Activated T-helper 9 cell treated with anti-CD3 and anti-CD28 coated beads, Interleukin-2, amount 50 U/mL, for 16 hours (primary cell): ENCODE measurements at places on chromosomes 16 and 17.

DNA sequence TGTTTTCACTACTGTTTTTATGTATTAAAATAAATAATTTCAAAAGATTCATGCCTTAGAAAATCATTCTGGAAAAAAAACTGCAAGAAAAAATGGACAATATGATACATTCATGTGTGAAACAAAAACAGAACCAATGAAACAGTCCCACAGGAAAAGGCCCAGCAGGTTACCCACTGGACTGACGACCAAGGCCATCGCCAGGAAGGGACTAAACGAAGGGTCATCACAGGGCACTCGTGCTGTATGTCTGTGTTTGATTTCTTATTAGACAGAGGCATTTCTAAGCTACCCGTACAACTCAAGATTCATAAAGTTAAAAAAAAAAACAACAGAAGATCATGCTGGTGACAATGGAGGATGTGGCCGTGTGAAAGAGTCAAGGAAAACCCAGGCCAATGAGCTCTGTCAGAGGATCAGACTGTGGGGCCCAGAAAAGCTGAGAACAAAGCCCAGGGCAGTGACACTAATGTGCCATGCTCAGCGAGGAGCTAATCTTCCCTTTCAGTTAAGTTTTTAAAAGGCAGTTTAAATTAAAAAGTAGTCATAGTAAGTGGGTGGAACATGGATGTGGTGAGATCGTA is 31.8 kb downstream of the NSMCE1 start:
- no peak for DNase-seq

- DNase-seq: no peak
These were observed 4.6 kb downstream of the CMTM3 start for GRCh38 chr16:66609139-66609510.

GRCh38 chr17:49146620-49147306 is 14.2 kb downstream of the B4GALNT2 start:
- no peak for DNase-seq

- DNase-seq: no peak
These were observed 40.9 kb downstream of the COX4I1 start for GRCh38 chr16:85840395-85840794.

DNA sequence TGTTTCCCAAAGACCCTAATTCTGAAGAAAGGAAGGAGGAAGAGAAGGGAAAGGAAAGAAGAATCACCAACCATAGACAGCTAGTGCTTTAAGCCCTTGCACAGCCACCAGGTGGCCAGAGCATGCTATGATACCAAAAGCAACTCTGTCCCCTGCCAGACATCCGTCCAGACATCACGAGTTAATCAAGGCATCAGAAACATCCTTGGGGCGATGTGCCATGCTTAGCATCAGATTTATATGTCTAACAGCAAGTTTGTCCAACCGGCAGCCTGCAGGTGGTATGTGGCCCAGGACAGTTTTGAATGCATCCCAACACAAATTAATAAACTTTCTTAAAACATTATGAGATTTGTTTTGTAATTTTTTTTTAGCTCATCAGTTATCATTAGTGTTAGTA is 2.9 kb upstream of the CRYBA1 start:
- no peak for DNase-seq

- DNase-seq: no peak
These were observed 56.0 kb downstream of the TNFRSF13B start for GRCh38 chr17:16915752-16916556.

DNA sequence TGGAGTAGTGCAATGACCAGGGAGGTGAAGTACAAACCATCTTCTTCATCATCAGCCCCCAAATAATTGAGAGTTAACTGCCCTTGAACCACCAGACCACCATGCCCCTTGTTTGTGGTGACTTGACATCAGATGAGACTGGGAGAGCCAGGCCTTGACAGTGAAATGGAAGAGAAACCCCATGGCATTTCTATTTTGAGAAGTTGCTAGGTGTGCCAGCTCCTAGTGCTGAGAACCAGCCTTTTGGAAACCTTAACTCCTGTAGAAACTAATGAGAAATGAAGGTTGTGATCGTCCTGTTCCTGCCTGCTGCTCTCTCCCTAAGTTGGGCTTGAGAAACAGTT is 2.8 kb downstream of the TMEM94 start:
- no peak for DNase-seq

- DNase-seq: no peak
These were observed 17.0 kb downstream of the BCL7C start for GRCh38 chr16:30876867-30877266.

- DNase-seq: no peak
These were observed 42.9 kb upstream of the IL21R start for GRCh38 chr16:27359051-27359450.

DNA sequence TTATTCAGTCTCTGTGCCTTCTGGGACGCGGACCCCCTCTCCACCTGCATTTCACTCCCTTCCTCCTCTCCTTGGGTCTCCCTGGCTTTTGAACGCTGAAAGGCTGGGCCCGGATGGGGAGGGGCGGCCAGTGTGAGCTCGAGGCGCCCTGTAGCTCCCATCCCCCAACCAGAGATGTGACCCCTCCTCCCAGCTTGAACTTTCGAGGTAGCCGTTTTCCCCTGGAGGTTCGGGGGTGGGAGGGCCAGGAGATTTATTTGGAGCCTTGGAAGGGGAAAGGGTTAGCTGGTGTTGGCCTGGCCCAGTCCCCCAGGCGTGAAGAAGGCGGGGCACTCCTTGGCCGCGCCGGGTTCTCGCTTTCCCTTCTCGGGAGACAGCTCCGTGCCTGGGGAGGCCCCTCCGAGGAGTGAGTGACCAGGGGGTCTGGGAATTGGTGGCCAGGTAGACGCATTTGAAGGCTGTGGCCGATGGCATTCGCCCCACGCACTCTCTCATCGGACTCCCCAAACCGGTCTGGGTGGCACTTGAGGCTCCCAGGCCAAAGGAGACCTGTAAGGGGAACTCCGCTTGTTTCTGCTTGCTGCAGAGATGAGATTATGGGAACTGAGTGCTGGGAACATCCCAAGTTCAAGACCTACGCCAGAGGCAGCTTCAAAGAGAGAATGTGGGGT is 942 bp downstream of the LDAF1 start:
- peak; percentile 1 for DNase-seq

GRCh38 chr17:35560703-35561102 is at the start of gene SLFN14:
Gene SLFN14, minus strand, starts transcription at chr17:35560819. Its CDS starts 2,757 bp downstream, at chr17:35558062.
- DNase-seq: no peak

DNA sequence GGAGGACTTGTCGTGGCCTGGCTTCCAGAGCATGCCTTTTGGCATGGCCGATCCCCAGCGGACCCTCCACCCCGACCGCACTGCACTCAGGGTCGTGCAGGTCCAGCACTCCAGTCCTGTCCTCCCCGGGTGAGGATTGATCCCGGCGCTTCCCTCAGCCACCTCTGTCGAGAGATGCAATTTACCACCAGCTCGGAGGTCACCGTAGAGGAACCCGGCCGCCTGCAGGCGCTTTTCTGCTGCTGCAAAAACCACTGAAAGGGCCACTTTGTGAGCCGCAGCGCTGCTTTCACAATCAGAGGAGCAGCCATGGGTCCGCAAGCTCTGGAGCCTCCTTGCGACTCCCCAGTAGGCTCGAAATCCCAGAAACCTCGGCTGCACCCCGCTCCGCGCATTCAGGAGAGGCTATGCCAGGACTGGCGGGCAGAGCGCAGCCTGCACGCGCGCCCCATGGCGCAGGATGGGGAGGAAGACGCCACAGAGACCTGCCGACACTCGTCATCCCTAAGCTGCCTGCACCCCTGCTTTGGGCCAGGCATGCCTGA is 134.2 kb downstream of the HS3ST2 start:
- DNase-seq: no peak

DNA sequence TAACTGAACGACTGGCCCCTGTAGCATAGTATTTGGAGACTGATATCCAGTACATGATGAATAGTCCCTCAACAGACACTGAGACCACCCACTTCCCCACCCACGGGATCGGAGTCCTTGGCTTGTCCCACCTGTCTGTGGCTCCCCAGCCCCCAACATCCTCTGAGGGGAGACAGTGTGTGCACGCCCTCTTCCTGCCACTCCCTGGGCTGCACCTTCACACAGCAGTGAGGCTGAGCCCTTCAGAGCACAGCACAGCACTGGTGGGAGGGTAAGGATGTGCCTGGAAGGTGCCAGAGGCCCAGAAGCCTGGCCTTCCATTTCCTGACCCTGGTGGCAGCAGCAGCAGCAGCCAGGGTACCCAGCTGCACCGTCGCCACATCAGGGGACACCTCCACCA is 11.0 kb downstream of the DNASE1 start:
- no peak for DNase-seq

DNA sequence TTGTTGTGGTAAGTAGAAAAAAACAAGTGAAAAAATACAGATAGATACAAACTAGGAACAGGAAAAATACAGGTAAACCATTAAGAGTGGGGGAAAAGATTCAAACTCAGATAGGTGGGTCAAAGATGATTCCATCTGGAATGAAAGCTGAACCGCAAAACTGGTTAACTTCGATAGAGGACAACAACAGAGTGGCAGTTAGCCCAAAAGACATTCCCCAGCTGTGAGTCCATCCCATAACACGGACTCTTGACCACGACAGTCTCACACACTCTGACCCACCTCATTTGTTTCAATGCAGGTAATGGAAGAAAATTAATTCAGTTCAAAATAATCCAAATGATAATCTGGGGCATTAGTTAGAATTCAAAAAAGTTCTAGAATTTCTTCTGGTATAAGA is 13.5 kb downstream of the ELAC2 start:
- no peak for DNase-seq

DNA sequence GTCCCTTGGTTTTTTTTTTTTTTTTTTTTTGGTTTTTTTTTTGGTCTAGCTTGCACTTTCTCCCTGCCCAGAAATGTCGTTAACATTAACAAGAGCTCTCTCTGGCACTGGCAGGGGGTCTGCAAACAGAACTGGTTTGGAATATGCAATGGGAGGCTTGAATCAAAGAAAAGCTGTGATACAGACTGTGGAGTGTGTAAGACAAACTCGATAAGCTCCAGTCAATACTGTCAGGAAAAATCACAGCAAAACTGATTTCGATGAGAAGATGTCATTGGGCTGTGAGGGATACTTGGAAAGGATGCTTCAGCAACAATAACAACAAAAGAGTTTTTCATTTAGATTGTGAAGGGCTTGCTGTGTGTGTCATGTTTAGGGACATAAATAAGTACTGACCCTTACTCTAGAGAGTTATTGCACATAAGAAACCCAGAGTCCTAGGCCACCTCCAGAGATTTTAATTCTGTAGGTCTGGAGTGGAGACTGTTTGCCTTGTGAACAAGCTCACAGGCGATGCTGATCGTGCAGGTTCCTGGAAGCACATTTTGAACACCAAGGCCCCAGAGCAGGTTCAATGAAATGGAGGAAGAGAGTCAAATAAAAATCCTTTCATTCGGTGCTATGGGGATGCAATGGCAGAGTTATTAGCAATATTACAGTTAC is 470.7 kb upstream of the RBFOX1 start:
- DNase-seq: no peak

DNA sequence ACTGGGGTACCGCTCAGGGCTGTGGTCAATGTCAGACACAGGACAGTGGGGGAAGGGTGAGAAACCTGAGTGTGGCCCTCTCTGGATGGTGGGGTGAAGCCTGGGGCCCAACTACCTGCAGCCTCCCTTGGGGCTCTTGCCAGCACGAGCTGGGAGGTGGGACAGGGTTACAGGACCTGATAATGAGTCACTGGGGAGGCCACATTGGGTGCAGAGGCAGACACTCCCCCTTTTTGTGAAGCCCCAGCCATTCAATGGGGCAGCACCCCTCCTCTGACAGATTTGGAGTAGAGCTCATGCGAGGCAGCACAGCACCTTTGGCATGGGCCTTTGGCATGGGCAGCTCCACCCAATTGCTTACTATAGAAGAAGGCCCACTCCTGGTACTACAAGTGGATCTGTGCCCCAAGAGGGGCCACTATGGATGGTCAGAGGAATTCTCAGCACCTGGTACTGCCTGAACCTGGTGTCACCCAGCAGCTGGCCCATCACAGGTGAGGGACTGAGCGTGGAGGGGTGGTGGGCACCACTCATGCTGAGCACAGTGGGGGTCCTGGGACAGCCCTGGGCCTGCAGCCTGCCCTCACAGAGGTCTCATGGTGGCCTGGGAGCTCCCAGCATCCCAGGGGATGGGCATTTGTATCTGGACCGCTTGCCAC is 45.2 kb upstream of the SMPD3 start:
- DNase-seq: no peak

DNA sequence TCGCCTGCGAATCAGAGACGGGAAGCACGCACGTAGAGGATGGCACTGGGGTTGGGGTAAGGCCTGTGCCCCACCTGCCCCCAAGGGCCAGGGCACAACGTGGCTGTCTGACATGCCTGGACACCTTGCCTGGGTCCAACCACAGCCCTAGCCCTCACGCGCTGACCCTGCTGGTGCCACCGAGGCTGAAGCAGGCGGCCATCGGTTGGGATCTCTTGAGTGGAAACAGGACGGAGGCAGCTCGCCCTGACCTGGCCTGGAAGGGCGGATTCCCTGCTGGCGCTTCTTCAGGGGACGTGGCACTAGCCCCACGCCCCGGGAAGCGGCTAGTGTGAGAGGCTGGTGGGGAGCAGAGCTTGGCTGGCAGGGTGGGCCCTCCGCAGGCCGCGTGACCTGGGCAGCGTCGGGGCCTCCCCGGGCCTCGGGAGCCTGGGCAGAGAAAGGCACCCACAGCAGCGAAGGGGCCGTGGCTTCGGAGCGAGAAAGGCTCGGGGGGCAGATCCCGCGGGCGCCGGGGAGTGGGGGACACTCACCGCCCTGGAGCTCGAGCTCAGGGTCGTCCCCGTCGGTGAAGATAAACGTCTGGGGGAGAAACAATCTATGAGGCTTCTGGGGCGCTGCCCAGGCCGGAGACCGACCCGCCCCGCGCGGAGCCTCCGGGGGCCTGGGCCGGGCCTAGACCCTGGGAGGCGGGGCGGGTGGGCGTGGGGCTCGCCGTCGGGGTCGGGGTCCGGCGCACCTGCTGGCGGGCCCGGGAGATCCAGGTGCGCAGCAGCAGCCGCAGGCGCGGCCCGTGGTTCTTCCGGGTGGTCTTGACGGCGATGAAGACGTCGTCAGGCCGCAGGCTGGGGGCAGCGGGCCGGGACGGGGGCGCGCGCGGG is 610 bp downstream of the RFNG start:
- DNase-seq: no peak

DNA sequence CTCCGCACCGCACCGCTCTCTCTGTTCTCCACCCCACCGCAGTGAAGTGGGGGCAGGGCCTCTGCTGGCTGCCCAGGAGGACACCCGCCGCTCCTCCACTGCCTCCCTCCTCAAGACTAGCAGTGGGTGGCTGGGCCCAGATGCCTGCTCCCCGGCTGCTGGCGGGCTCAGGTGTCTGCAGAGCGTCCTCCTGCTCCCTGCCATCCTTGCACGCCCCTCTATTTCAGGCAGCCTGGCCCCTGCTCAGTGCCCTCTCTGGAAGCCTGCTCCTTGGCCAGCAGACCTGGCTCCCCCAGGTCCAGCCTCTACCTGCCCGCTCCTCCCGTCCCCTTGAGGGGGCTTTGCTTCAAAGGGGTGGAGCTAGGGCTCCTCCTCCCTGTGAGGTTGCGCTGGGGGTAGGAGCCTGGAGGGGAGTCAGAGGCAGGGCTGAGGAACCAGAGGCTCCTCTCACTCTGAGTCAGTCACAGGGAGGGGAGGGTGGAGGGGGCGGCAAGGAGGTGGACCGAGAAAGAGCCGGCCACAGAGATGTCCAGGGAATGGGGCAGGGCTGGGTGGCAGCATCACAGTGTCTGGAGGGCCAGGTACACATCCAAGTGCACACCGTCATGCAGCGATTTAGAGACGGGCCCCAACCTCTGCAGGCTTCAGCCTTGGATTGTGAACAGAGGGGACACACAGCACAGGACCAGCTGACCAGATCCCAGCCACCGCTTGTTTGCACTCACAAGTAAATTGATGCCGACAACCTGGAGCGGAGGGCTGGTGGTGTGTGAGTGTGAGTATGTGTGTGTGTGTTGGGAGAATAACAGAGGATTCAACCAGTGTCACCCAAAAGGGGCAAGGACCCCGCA is 9.8 kb upstream of the TMEM92 start:
- no peak for DNase-seq

- no peak for DNase-seq
These were observed 93.5 kb downstream of the CDYL2 start for GRCh38 chr16:80710918-80711317.
